ENCODE measurements at places on chromosomes 13 and 19.

DNA sequence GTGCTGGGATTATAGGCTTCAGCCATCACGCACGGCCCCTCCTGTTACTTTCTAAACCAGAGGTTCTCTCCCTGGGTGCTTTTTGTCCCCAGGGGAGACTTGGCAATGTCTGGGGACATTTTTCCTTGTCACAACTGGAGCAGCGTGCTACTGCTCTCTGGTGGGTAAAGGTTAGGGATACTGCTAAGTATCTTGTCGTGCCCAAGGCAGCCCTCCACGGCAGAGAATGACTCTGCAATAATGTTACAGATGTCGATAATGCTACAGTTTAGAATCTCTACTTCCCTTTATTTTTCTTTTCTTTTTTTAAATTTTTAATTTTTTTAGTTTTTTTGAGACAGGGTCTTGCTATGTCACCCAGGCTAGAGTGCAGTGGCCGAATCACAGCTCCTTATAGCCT, 38.0 kb downstream of the ADGRE1 start:
- DNase-seq = no peak

DNA sequence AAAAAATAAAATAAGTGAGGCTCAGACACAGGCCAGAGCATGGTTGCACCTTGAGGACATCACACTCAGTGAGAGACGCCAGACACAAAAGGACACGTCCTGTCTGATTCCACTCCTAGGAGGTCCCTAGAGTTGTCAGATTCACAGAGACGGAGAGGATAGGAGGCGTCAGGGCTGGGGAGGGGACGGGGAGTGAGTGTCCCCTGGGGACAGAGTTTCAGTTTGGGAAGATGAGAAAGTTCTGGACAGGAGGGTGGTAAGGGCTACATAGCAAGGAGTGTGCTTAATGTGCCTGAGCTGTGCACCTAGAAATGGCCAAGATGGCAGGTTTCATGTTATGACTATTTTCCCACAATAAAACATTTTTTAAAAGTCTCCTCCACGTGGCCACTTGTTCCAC, 2.2 kb upstream of the GRIN3B start:
- DNase-seq = no peak

DNA sequence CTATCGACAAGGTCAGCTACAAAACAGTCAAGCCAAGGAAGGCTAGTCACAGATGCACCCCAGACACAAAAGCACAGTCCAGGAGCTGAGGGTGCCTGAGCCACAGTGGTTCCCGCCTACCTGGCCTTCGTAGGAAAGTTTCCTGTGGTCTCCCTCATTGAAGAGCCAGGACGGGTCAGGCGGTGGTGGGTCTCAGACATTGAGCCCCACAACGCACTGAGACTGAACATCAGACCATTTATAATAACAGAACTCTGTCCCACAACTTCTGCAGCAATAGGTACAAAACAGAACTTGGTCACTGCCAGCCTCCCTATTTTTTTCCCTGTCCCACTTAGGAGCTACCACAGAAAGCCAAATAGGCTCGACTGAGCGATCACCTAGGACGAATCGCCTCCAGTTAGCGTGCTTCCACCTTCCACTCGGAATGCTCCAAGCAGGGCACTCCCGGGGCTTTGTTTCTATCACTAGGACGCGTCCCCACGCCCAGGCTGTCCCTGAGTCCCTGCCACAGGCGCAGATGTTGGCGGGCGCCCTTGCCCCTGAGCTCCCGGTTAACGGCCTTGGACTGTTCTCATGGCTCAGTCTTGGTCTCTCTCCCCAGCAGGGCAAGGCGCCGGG, 640 bp upstream of the ZNF544 start:
- DNase-seq = no peak

- no peak for DNase-seq
Measured at GRCh38 chr19:51501594-51502263, at the start of gene SIGLEC12. SIGLEC12 (minus strand) TSS chr19:51501800; CDS start chr19:51501733, 67 bp downstream.

DNA sequence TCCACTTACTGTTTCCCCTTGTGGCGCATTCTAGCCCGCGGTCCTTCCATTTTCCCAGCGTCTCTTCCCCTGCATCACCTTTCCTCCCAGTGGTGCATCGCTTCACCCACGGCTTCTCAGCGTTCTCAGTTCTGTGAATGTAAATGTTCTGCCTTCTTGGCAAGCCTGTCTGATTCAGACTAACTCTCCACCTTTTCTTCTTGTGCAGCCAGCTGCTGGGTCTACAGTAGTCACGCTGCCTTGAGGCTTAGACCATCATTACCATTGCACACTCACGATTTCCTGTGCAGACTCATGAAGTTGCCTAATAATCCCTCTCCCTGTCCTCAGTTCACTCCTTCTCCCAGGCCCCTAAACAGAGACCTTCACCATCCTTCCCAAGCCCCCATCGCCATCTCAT, 75.0 kb downstream of the DHRS12 start:
- no peak for DNase-seq

DNA sequence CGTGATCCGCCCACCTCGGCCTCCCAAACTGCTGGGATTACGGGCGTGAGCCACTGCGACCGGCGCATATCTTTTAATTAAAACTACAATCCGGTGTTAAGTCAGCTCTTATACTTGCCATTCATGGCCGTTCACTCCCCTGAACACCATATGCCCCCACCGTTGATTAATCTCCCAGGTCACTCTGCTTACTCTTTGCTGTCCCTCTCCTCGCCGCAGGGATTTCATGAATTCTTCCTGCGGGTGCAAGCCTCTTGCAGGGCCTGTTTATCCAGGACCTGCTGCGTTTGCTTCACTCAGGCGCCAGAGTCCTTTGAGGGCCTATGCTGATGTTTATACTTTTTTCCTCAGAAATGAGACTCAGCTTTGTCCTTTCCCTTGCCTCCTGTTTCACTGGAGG, 996 bp downstream of the ERVV-2 start:
- no peak for DNase-seq

DNA sequence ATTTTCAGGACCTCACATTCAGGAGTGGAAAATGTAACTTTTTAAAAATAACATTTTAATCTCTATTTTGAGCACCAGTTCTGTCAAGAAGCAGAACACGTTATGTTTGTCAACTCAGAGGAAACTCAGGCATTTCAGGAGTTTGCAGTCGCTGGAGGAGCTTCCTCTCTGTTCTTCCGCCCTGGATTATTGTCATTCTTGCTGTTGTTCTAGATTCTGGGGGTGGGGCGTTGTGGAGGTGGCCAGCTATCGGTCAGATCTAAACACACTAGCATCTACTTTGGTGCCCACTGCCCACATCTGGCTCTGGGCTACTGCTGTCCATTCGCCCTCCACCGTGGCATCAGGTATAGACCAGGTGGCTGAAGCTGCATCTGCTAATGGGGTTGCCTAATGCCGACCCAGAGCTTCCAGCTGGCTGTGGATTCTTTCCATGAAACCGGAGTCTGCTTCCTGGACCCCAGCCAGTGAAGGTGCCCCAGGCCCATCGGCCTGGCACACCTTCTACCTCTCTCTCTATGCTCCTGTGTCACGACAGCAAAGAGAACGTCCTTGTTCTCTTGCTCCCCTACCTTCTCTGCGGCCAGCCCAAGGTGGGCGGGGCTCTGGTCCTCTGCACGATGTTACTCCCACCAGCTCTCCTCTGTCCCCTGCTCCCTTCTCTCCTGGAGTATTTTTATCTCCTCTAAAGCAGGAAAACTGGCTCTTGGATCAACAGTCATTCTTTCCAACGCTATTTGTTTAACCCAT, 36.7 kb upstream of the DGKH start:
- DNase-seq = no peak
